ENCODE measurements at places on chromosomes 12 and 14.

DNA sequence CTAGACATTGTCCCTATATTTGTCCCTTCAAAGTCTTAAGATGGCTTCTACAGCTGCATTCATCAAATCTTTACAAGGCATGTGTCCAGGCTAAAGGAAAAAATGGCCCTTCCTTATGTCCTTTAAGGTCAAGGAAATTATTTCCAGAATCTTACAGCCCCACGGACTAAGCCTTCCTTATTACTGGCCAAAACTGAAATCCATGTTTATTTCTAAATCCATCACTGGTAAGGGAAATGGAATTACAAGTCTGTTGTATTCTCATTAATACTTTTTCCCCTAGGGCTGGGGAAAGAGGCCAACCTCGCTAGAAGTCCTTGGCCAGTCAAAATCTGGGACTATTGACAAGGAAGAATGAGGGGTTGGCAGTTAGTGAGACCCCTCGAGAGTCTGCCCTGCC is 252.5 kb downstream of the TMEM132C start:
- DNase-seq = no peak

GRCh38 chr12:56521209-56521589 is 421 bp upstream of the RBMS2 start:
- DNase-seq = no peak

DNA sequence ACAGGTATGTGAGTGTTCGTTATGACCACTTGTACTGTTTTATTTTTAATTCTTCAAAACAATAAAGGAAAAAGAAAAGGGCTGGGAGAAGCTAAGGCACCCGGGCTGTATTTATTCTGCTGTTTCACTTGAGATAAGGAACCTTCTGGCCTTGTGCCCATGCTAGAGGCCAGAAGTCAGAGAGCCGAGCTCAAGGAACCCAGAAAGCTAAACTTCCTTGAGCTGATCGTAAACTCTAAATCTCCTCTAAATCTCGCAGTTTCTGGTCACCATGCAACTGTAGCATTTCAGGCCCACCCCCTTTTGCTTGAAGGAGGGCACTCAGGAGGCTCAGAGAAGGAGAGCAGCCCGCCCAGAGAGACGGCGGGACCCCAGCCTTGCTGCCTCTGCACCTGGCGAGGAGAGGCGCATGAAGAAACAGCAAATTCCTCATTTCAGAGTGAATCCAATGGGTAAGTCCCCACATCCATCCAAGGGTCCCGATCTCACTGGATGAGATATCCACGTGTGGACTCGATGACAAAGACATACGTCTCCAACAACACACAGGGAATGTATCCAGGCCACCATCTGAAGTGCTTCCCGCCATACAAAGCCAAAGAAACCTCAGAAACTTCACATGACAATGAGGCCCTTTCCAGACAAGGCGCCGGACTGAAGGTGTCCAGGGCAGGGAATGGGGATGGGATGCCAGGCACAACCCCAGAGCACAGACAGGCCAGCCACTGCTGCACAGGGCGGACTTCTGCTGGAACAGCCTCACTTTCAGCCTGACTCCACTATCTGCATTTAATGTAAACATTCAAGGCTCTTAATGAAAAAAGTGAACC is 14.6 kb downstream of the CCDC88C start:
- no peak for DNase-seq

- DNase-seq = no peak
Observed at GRCh38 chr14:59269466-59269865, 81.0 kb downstream of the DAAM1 start.

DNA sequence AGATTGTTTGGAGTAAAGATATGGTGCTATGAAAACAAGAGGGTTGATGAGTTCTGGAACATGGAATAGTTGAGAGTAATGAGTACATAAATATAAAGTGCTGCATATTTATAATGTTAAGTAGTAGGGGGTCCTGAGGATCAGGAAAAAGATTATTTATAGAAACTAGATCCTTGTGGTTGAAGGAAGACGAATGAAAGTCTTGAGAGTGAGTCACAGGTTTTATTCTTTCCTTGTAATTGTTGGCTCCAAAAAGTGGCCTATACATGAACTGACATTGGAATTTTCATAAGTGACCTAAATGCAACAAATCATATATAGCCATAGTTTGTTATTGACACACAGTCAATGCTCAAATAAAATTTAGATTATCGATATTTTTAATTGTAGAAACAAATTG is 440.4 kb upstream of the PRICKLE1 start:
- DNase-seq = no peak

GRCh38 chr14:102235275-102235897 is 69.6 kb downstream of the MOK start:
- peak; percentile 69 for DNase-seq

- no peak for DNase-seq
Observed at GRCh38 chr12:52245259-52245961, 12.4 kb downstream of the KRT7 start.

DNA sequence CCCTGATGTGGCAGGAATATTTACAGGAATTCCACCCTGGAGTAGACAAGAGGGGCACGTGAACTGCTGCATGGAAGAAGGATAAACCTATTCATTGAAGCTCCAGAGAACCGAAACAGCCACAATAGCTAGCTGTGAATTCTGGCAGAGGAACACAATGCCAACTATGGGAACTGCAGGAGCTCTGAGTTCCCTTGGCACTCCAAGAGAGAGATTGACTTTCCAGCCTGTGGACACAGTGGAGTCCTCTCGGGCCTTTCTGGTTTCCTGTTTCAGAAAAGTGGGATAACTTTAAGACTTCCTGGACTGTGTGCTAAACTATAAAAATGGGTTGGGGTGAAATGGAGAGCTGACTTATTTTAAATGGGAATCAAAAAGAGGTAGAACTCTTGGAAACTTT is 11.9 kb downstream of the CACNA2D4 start:
- DNase-seq = no peak

DNA sequence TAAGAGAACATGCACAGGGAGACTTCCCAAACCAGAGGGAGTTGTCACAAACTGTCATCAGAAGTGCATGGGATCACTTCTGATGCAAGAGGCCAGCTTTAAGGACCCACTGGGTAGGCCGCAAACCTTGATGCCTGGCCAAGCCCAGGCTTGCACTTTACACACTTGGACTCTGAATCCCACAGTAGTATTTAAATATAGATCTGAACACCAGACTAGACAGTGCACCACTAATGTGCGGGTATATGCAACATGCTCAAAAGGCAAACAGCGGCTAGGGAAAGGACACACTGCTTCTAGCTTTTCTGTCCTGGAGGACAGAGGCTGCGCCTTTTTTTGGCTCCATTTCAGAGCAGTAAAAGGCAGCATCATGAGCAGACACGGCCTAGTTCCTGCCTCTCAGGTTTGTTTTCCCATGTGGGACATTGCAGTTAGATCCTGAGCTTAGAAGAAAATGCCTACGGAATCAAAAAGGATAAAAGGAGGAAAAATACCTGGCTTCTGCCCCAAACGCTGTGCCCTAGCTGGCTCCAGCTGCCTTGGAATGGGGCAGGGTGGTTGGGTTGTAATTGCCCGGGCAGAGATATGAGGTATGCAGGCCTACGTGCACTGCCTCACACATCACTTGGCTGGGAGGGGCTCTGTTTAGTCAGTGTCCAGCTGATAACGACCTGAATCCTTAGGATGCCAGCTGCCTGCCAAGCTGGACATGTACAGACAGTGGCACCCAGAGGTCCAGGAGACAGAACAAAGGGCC is 84.5 kb upstream of the EGLN3 start:
- no peak for DNase-seq

GRCh38 chr12:118459110-118459509 is 82.8 kb downstream of the SUDS3 start:
- no peak for DNase-seq

GRCh38 chr12:75944905-75945432 is 86.6 kb downstream of the PHLDA1 start:
- no peak for DNase-seq

- no peak for DNase-seq
Observed at GRCh38 chr12:122793685-122794106, 19.3 kb downstream of the CCDC62 start.

- DNase-seq = no peak
Observed at GRCh38 chr12:57452181-57452936, 2.7 kb upstream of the INHBE start.

DNA sequence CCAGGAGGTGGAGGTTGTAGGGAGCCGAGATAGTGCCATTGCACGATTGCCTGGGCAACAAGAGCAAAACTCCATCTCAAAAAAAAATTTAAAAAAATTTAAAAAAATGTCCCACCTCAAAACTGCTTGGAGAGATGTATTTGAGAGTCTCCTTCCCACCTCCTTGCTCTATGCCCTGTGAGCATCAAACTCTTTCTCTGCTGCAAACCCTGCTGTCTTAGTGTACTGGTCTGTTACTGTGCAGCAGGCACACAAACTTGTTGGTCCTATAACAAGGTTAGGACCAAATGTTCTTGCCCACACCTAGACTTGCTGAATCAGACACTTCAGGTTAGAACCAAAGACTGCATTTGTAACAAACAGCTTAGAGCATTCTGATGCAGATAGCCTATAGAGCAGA is 153.5 kb upstream of the FUT8 start:
- no peak for DNase-seq

DNA sequence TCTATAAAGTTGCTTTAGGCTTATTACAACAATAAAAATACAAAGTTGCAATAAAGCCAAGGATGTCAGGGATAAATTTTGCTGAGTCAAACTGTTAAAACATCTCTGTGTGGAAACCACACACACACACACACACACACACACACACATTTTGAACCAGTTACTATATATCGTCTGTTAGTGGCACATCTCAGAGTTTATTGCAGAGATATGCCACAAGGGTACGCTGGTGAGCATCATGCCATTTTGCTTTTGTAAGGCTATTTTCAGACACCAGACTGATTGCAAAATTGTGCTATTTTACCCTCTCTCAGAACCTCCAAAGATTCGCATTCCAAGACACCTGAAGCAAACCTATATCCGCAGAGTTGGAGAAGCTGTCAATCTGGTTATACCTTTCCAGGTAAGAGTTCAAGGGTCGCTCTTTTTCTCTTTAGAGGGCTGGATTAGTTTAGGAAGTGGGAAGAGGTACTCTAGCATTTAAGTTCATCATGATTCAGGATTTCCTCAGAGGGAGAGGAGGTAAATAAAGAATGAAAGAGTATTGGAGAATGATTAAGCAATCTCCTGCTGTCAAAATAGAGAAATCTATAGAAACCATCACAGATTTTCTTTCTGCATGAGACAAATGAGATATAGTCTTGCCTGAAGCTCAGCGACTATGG is 27.3 kb upstream of the CHPT1 start:
- no peak for DNase-seq

DNA sequence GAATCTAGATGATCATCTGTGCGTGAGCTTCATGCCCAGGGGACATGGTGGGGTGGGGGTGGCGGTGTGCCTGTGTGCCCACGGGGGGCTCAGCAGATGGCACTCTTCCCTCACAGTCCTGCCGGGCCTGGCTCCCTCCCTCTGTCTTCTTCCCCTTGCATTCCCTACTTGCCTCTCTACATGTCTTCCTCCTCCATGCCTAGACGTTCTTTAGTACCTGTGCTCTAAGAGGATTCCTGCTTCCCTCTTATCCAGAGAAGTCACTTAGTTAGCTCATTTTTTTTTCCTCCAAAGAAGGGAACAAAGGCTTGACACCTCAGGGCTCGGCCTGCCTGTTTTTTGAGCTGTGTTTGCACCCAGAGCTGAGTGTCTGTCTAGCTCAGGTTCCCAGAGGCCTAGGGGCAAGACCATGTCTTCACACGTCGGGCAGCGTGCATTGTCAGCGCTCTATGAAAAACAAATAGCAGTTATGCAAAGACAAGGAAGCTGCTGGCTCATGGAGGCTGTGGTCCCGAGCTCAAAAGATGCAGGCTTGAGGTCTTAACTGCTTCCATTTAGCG is 48.8 kb downstream of the NINJ2 start:
- no peak for DNase-seq

DNA sequence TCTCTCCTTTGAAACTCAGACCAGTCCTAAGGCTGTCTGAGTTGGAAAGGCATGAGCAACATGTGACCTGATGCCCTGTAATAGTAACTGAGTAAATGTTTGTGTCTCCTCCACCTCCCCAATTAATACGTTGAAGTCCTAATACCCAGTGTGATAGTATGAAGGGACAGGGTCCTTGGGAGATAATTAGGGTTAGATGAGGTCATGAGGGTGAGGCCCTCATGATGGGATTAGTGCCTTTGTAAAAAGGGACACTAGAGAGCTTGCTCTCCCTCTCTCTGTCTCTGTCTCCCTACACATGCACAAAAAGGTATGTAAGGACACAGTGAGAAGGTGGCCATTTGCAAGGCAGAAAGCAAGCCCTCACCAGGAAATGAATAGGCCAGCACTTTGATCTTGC is 18.1 kb upstream of the KIF21A start:
- no peak for DNase-seq

GRCh38 chr14:68655911-68656316 is 137.0 kb downstream of the ZFP36L1 start:
- no peak for DNase-seq

DNA sequence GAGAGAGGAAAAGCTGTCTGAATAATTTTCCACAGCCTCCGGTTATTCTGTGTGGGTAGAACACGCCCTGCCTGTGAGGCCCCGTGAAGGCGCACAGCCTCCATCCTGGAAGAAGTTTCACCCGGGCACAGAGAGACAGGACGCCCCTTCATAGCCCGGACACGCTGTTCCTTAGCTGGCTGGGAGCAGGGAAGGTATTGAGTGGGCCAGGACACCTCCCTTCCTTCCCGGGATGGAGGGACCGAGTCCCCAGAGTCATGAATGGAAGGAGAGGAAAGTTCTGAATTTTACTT is 135.5 kb downstream of the GCH1 start:
- DNase-seq = no peak

DNA sequence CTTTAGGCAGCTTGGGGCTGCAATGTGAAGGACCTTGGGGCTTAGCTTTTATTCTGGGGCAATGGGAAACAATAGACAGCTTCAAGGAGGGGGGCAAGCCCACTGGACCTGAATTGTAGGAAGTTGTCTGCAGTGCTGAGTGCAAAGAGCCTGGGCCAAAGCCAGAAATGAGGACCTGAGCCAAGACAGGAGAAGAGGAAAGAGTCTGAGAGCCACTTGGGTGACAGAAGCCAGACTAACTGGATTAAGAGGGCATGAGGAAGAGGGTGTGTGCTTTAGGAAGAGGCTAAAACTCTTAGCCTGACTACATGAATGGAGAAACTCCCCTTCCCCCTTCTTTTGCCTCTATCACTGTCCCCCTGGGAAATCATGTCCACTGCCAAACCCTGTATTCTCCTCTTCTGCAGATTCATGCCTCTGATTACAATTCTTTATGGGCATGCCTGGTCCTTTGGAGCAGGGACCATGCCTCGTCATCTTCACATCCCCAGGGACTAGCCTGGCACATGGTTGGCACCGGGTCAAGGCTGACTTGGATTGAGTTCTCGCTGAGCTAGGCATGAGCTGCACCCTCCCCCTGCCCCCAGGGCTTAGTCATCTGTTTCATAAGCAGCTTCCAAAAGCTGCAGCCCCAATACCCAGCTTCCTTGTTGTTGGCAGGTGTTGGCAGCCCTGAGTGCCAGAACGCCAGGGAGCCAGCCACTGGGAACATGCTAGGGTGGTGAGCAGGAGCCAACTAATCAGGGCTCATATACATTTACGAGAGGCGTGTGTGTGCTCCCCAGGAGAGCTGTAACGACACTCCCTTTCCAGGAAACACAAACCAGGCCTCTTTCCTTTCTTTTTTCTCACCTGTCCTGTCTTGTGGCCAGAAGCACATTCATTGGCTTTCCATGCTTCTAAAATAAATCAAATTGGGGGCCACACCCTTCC is 27.7 kb upstream of the JDP2 start:
- DNase-seq = no peak

- DNase-seq = no peak
Observed at GRCh38 chr14:67746927-67747326, 45.2 kb downstream of the RDH12 start.

- no peak for DNase-seq
Observed at GRCh38 chr14:76065519-76065918, 80.0 kb downstream of the IFT43 start.

Data from T-helper 9 cell (primary cell).